ENCODE measurements at places on chromosomes 11 and 22.

DNA sequence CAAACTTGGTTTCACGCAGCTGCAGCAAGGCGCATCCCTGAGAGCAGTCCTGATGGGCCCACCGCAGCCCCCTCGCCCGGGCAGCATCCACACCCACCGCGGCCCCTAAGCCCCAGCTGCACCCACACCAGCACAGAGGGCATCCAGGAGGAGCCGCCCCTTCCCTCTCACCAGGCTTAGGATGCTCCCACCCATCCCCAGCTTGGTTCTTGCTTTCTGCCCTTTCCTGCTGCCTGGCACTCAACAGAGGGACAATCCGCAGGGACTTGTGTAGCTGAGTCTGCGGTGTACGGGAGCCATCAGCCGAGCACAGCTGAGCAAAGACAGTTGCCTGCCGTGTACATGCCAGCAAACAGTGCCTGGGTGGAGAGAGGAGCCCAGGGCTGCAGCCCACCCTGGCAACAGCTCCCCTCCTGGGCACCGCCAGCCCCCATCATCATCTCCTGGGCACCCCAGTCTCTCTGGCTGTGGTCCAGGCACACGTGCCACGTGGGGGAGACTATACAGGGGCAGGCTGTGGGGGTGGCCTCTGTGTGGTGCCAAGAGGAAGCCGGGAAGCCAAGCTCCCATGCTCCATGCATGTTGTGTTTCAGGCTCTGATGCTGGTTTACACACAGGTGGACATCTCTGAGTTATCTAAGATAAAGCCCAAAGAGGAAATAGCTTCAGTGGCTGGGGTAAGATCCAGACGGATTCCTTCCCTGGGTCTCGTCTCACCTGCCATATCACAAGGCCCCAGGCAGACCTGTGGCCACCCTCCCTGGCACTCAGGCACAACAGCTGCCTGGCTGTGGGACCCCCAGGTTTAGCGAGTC is 36.0 kb upstream of the GNB1L start:
- no peak for DNase-seq

- no peak for DNase-seq
Measured at GRCh38 chr11:104624021-104624420, 274.2 kb downstream of the CASP12 start.

DNA sequence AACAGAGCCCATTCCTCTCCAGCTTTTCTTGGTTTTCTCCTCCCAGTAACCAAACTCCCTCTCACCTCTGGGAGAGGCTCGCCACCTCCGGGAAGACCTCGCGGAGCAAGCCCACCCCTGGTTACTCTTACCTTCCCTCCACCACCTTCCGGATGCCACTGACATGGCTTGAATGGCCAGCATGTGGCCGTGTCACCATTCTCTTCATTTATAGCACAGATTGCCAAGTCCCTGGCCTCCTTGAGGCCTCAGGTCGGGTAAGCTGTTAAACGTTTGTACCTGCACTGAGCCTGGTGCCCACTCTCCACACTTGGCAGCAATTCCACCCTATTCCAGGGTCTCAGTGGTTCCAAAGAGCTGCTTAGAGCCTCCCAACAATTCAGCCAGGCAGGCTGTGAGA is 8.0 kb upstream of the FXYD2 start:
- no peak for DNase-seq

DNA sequence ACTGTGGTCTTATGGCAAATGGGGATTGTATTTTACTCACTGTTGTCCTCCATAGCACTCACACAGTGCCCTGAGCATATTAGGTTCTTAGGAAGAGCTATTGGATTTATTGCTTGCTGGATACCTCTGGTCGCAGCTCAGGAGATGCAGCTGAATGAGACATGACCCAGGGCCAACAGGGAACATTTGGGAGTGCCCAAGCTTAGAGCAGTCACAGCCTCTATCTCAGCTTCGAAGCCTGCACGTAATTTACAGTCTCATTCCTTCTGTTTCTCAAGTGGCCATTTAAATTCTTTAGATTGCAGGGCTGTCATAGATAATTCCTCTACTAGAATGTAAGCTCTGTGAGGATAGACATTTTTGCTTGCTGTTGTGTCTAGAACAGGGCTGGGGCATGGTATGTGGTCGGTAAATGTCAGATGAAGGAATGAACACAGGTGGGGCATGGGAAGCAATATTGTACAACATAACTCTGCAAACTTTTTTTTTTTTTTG is 192.8 kb downstream of the GRIK4 start:
- no peak for DNase-seq

DNA sequence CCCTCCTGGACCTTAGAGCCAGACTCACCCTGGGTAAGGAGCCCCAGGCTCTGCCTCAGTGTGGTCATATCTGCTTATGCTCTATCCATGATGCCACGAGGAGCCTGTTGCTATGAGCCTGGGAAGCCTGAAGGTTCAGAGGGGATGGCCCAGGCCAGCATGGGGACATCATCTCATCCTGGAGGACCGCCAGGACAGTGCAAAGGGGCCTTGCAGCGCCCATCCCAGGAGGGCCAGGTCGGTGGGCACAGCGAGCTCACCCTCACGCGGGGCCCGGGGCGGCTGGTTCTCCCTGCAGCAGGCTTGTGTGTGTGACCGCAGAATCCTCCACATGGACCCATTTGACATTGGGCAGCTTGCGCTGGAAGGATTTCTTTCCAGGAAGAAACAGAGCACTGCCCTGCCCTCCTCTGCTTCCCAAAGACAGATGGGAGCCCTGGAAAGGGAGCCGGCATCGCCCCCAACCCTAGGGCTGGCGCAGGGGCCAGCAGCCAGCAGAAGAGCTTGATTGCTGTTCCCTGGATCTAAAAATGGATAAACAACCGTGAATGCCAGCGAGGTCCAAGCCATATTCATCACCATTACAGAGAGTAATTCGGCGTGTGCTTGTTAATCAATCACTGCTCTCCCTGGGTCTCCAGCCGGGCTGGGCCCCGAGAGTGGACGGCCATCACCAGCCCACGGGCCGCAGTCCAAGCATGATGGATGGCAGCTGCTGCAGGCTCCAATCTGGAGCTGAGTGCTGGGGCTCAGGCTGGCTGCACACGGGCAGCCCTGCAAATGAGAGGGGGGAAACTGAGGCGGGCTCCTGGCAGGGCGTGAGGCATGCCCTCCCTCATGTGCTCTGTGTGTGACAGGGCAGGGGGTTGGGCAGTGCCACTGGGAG is 739.7 kb downstream of the BRD1 start:
- DNase-seq: no peak

DNA sequence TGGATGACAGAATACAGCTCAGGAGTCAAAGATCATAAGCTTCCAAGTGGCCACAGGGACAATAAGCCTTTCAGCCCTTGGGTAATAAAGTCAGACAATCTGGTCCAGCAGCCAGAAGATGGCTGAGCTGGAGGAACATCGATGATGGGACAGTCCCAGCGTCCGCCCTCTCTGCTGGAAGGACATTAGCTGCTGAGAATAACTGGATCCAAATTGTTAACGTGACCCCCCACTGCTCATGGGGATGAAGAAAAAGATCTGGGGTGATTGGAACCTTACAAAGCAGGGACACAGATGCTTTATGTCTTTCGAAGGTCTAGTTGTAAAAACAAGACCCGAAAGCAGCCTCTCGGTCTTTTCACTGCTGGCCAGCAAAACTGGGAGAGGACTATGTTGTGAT is 71.0 kb downstream of the IGLL5 start:
- no peak for DNase-seq

GRCh38 chr11:134398644-134399292 is 13.3 kb downstream of the B3GAT1 start:
- no peak for DNase-seq

- DNase-seq: no peak
Measured at GRCh38 chr11:8408151-8408941, 144.7 kb upstream of the LMO1 start.

- no peak for DNase-seq
Measured at GRCh38 chr11:113363406-113363805, 24.2 kb upstream of the ANKK1 start.

Data from astrocyte of the spinal cord (primary cell).